ENCODE measurements at places on chromosomes 3 and 15.
A peak's percentile ranks its signal among the peaks of the same experiment; 100 is the strongest.

- H3K4me1 ChIP-seq: no peaks in the 10 kb centered on the region
- H3K4me3 ChIP-seq: no peak overlapping the region
- no peak overlapping the region for H3K27ac ChIP-seq
- DNase-seq: no peak
- no peaks in the 10 kb centered on the region for H3K27me3 ChIP-seq
These were observed 263.8 kb downstream of the XXYLT1 start for GRCh38 chr3:195007151-195007550.

DNA sequence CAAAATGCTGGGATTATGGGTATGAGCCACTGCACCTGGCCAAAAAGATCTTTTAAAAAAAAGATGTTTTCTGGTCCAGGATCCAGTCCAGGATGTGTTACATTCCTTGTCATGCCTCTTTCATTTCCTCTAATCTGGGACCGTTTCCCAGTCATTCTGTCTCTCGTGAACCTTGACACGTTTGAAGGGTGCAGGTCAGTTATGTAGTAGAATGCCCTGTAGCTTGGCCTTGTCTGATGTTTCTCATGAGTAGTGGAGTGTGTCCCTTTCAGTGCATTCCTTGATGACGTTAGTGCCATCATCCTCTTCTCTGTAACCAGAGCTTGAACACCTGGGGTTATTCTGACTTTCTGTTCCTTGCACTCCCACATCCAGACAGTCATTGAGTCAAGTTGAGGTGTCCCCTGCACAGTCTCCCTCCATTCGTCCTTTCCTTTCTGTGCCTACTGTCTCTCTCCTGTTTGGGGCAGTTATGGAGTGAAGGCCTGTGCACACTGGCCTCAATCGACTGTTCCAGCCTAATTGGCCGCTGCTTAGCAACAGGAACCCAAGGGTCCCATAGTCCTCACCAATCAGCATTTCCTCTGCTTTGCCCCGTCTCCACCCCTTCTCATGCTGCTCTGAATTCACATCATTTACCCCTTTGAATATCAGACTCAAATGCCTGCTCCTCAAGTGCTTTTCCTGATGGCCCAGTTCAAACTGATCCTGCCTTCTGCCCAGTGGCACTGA, 5.5 kb downstream of the FAM81A start:
- DNase-seq: no peak
- H3K27ac ChIP-seq: peak overlapping the region; percentile 28
- no peaks in the 10 kb centered on the region for H3K4me1 ChIP-seq
- H3K4me3 ChIP-seq: no peak overlapping the region
- no peaks in the 10 kb centered on the region for H3K27me3 ChIP-seq

DNA sequence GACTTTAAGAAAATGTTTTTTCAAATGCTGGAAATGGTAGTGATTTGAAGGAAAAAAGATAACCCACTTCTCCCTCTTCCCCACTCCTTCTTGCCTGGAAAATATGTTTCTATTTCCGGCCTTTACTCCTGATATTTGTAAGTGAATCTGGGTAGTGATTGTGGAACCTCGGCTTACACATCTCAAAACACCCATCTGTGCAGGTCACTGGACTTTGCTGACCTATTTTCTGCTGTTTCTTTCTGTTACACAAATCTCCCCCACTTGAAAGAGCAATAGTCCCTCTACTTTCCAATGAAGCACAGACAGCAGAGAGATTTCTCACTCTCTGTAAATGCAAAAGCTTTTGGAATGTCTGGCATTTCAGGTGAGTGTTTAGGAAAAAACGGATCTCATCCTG, 76.9 kb upstream of the ICE2 start:
- H3K27me3 ChIP-seq: no peaks in the 10 kb centered on the region
- DNase-seq: no peak
- H3K4me1 ChIP-seq: no peaks in the 10 kb centered on the region
- H3K36me3 ChIP-seq: no peaks in the 10 kb centered on the region
- no peak overlapping the region for H3K4me3 ChIP-seq

GRCh38 chr3:122257644-122258364, 67.2 kb upstream of the CSTA start:
- H3K4me3 ChIP-seq: no peak overlapping the region
- no peaks in the 10 kb centered on the region for H3K36me3 ChIP-seq
- no peaks in the 10 kb centered on the region for H3K27me3 ChIP-seq
- no peak for DNase-seq
- no peak overlapping the region for H3K27ac ChIP-seq

DNA sequence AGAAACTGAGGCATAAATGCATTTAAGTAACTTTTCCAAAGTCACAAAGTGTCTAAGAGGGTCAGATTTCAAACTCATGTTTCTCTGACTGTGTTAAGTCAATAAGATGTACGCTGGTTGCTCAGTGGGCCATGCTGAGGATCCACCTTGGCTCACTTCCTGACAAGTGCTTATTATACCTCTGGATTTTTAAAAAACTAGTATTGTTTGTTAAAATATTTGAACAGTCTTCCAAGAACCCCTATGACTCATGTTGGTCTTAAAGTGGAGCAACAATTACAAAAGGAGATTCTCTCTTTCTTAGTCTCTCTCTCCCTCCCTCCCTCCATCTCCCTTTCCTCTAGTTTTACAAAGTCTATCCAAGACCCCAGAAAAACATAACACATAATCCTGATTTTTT, 1050.2 kb downstream of the AGBL1 start:
- no peak overlapping the region for H3K27ac ChIP-seq
- H3K4me3 ChIP-seq: no peak overlapping the region
- H3K36me3 ChIP-seq: no peaks in the 10 kb centered on the region
- no peak for DNase-seq
- no peaks in the 10 kb centered on the region for H3K27me3 ChIP-seq

DNA sequence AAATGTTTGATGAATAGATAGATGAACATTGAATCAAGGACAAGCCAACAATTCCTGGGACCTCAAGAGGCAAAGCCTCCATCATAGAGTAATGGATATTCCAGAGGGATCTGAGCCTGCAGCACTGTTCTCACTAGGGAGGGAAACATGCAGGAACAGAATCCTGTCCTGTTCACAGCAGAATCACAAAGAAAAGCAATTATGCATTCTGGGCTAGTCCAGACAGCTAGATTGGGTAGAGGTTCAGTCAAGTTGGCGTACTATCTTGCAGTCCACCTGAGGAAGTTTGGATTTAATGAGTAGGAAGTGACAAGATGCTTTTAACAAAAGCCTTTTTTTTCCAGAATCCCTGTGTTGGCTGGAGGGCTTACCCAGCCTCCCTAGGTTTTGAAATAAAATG, 314.5 kb upstream of the SEMA6D start:
- no peak overlapping the region for H3K4me3 ChIP-seq
- no peaks in the 10 kb centered on the region for H3K4me1 ChIP-seq
- DNase-seq: no peak
- H3K27me3 ChIP-seq: no peaks in the 10 kb centered on the region

GRCh38 chr15:70783041-70783440, 19.7 kb upstream of the UACA start:
- no peak overlapping the region for H3K27ac ChIP-seq
- DNase-seq: no peak
- H3K36me3 ChIP-seq: no peaks in the 10 kb centered on the region
- no peak overlapping the region for H3K4me3 ChIP-seq

DNA sequence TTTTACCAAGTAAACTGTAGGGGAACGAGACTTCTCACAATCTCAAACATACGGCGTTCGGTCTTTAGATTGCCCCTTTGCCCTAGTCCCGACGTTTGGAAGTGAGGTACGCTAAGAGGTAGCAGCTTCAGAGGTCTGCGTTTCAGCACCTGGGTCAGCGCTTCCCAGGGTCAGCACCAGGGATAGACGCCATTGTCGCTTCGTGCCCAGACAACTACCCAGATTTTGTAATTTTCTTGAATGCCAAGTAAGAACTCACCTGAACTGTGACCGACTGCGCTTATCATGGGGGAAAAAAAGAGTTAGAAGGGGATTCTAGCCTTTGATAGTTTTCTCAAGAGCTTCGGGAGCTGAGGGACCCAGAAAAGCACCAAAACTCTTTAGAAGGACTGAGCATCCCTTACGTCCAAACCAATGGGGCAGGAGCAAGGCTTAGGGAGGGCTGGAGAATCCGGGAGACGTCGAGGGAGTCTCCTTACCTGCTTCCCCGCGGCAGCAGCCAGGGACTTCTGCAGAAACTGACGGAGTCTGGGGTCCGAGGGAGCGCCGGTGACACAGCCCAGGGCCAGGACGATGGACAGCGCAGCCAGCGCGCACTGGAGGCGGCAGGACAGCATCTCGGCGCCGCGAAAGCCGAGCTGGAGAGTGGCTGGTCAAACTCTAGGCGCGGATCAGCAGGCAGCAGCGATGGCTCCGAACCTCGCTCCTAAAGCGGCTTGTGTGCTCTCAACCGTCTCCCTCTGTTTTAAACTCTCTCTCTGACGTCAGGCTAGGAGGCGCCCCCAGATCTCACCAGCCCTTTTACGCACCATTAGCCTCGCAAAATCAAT, at the start of gene SST:
SST (minus strand) TSS at position 720 of the 830 bp plus-strand sequence; CDS start at position 617, 103 bp downstream.
- no peaks in the 10 kb centered on the region for H3K27me3 ChIP-seq
- H3K36me3 ChIP-seq: no peaks in the 10 kb centered on the region
- no peaks in the 10 kb centered on the region for H3K4me1 ChIP-seq

DNA sequence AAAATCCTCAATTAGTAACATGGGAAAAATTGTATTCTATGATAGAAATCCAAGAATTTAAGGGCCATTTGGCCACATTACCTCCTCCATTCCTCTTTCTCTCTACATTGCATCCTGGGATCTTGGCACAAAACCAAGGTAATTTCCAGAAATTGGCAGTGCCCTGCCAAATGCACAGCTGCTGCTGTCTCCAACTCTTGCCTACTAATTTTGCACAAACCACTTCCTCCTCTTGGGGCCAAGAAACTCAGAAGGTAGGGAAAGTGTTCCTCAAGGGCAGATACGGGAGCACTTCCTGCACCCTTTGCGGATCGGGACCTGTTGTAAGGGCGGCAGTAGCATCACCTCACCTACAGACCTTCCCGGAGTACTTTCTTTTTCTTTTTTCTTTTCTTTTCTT, 57.8 kb downstream of the MAP3K13 start:
- no peak overlapping the region for H3K4me3 ChIP-seq
- no peaks in the 10 kb centered on the region for H3K27me3 ChIP-seq
- no peak for DNase-seq
- H3K27ac ChIP-seq: no peak overlapping the region
- no peaks in the 10 kb centered on the region for H3K4me1 ChIP-seq
- H3K36me3 ChIP-seq: no peaks in the 10 kb centered on the region

DNA sequence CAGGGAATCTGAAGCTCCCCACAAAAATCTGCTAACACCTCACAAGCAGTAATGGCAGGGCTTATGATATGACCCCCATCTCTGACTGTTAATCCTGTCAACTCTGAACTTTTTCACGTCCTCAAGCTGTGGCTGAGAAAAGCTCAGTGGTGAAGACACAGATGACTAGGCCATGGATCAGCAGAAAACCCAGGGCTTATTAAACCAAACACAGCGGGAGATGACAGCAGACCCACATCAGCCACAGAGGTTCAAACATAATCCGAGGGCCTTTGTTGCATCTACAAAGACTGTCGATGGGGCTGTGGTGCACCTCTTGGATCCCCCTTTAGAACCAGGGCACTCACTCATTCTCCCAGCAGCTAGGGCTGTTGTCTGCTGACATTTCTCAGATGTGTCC, 50.4 kb downstream of the GLB1 start:
- H3K4me3 ChIP-seq: no peak overlapping the region
- H3K27ac ChIP-seq: no peak overlapping the region
- no peaks in the 10 kb centered on the region for H3K27me3 ChIP-seq
- DNase-seq: no peak
- no peaks in the 10 kb centered on the region for H3K36me3 ChIP-seq
- no peaks in the 10 kb centered on the region for H3K4me1 ChIP-seq

GRCh38 chr3:72798552-72799195, 49.6 kb downstream of the SHQ1 start:
- no peak for DNase-seq
- no peak overlapping the region for H3K27ac ChIP-seq
- H3K27me3 ChIP-seq: no peaks in the 10 kb centered on the region

GRCh38 chr3:185744997-185745843, 79.6 kb downstream of the IGF2BP2 start:
- H3K27me3 ChIP-seq: no peaks in the 10 kb centered on the region
- H3K4me1 ChIP-seq: peaks cover 28% of the 10 kb centered on the region
- H3K27ac ChIP-seq: no peak overlapping the region
- no peaks in the 10 kb centered on the region for H3K36me3 ChIP-seq
- no peak for DNase-seq

DNA sequence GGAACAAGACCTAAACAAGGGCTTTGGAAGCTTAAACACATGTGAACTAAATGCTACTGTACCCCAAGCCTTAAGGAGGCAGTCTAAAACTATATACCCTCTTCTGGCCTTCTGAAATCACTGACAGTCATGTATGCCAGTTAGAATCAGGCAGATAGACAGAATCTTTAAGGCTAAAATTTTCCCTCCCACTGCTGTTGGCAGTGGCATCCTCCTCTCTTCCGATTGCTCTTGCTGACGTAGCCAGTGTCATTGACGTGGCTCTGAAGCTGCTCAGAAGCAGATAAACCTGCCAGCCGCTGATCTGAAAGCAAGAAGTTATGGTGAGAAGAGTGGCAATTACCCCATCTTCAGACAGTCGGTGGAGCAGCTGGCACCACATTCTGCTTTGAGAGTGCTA, 3.3 kb downstream of the RYR3 start:
- H3K27ac ChIP-seq: no peak overlapping the region
- H3K4me1 ChIP-seq: no peaks in the 10 kb centered on the region
- DNase-seq: no peak

GRCh38 chr3:154029926-154030325, 91.3 kb upstream of the ARHGEF26 start:
- peaks cover 7% of the 10 kb centered on the region for H3K4me1 ChIP-seq
- DNase-seq: no peak
- no peak overlapping the region for H3K27ac ChIP-seq
- H3K4me3 ChIP-seq: no peak overlapping the region

DNA sequence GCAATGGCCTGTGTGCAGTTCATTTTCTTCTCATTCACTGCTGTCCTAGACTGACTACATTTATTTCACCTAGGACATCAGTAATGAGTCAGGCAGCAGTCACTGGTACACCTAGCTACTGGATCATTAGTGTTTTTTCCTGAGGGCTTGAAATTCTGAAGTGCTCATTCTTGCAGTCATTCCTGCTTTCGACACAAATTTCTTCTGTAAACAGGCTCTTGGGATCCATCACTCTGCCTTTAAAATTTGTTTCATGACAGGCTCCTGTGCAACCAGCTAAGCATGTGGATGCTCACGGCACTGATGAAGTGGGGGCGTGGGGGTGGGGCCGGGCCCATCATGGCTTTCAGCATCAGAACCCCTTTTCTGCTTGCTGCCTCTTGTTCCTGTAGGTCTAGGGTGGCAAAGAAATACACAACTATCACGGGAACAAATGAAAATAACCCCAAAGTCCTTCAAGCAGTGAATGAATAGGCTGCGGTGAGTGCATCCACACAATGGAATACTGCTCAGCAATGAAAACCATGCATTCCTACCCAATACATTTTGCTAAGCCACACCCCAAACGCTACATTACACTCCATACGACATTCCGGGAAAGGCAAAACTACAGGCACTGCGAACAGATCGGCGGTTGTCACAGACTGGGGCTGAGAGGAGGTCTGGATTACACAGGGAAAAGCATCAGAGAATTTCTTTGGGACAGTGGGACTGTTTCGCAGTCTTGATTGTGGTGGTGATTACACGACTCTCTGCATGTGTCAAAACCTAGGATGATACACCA, 9.3 kb upstream of the MELTF start:
- peaks cover 8% of the 10 kb centered on the region for H3K4me1 ChIP-seq
- H3K27me3 ChIP-seq: no peaks in the 10 kb centered on the region
- no peak for DNase-seq
- no peak overlapping the region for H3K4me3 ChIP-seq
- no peak overlapping the region for H3K27ac ChIP-seq

GRCh38 chr3:195767792-195768191, 43.9 kb downstream of the MUC4 start:
- H3K27me3 ChIP-seq: peaks cover 28% of the 10 kb centered on the region
- no peak overlapping the region for H3K27ac ChIP-seq
- no peaks in the 10 kb centered on the region for H3K36me3 ChIP-seq

All from tibial nerve (tissue), 4 donors.